ENCODE measurements at places on chromosomes 16 and 17. TPM values are rescaled to one million over a fixed set of nuclear protein-coding genes. Genes with fewer than 3 reads are reported as not detected.

- DNase-seq = no peak
Observed at GRCh38 chr17:74935585-74936469, at the start of gene OTOP3. OTOP3 (plus strand) TSS chr17:74935898; CDS start chr17:74935922, 24 bp downstream.

- DNase-seq = no peak
Observed at GRCh38 chr16:87390641-87391323, 1.4 kb upstream of the MAP1LC3B start.

- DNase-seq = peak; percentile 82
Observed at GRCh38 chr16:69057400-69058378, 47.8 kb upstream of the HAS3 start.

DNA sequence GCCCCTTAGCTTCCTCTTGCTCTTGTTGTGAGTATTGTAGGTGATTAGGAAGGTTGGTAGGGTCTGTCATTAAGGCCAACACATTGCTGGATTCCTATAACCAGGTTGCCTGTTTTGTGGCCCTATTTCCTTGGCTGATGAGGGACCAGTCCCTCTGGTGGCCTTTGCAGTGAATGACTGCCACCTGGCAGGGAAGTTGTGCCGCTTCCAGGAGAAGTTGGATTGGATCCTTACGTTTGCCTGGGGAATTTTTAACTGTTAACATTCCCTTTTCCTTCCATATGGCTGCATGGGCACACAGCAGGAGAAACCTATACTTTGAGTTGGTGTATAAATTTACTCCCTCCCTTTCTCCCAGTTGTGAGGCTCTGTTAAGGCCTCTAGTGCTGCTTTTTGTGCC, 32.4 kb downstream of the LCMT1 start:
- no peak for DNase-seq

- DNase-seq = no peak
Observed at GRCh38 chr17:17426184-17426583, 50.6 kb upstream of the MED9 start.

DNA sequence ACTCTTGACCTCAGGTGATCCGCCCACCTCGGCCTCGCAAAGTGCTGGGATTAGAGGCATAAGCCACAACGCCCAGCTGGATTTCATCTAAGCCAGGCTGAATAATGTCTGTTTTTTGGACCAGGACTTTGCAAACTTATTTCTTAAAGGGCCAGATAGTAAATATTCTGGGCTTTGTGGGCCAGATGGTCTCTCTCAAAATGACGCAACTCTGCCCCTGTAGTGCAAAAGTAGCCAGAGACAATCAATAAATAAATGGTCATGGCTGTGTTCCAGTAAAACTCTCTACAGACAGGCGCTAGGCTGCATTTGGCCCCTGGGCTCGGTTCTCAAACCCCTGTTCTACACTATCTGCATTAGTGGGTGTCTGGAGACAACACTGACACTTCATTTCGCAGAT, 121.9 kb upstream of the CDH13 start:
- DNase-seq = no peak

DNA sequence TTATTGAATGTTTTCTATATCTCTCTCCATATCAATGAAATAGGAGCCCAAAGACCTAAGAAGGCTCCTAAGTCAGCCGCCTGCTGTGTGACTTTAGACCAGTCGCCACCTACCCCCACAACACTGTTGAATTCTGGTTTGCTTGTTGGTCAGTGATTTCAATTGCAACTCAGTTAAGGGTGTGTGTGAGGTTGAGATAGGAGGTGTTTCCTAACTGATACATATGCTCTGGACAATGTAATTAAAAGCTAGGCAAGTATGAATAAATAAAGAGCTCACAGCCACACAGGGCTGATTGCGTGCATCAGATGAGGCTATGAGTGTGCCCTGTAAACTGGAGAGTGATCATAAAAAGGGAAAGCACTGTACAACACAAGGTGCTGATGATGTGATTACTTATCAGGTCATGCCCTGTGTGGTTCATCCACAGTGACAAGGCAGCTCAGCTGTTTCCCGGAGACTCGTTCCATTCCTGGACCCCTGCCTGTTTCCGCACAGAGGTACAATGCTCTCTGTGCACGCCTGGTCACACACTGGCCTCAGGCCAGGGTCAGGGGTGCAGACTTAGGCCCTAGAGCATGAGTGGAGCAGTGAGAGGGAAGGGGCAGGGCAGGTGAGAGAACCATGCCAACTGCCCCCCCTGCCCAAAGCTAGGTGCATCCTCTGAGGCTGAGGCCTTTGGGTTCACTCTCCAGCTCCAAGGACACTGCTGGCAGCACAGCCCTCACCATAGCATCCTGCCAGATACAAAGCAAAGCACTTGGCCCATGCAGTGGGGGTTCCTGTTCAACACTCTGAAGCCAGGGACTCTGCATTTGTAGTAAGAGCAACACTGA, 3.3 kb upstream of the KRT35 start:
- no peak for DNase-seq

Gene HOXB8
- polyA plus RNA-seq = not detected

Gene ZNF319
- 3.5 TPM for polyA plus RNA-seq

Gene SPATA22
- not detected for polyA plus RNA-seq

Gene BRIP1
- polyA plus RNA-seq = 3.0 TPM

DNA sequence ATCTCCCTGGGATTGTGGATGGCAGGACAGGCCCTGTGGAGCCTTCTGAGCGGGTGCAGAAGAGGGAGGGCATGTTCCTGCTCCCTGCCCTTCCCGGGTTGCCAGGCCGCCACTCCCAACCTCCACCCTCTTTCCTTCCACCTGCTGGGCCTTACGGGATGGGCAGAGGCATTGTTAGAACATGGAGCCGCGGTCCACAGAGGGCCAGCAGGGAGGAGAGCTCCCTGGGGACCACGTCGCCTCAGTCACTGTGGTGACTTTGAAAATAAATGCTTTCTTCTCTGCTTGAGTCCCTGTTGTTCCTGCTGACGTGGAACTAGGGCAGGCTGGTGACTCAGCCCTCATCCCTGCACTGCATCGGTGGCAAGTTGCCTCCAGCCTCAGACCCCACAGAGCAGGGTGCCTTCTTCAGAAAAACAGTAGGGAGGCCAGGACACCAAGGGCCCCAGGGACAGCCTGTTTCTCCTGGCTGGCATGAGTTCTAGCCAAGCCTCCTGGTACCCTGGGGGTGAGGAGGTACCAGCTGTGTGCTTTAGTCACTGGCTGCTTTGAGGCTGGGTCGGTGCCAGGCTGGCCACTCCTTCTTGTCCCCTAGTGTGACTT, 224.9 kb downstream of the SEC14L1 start:
- no peak for DNase-seq

GRCh38 chr16:78249056-78249455, 149.6 kb downstream of the WWOX start:
- no peak for DNase-seq

DNA sequence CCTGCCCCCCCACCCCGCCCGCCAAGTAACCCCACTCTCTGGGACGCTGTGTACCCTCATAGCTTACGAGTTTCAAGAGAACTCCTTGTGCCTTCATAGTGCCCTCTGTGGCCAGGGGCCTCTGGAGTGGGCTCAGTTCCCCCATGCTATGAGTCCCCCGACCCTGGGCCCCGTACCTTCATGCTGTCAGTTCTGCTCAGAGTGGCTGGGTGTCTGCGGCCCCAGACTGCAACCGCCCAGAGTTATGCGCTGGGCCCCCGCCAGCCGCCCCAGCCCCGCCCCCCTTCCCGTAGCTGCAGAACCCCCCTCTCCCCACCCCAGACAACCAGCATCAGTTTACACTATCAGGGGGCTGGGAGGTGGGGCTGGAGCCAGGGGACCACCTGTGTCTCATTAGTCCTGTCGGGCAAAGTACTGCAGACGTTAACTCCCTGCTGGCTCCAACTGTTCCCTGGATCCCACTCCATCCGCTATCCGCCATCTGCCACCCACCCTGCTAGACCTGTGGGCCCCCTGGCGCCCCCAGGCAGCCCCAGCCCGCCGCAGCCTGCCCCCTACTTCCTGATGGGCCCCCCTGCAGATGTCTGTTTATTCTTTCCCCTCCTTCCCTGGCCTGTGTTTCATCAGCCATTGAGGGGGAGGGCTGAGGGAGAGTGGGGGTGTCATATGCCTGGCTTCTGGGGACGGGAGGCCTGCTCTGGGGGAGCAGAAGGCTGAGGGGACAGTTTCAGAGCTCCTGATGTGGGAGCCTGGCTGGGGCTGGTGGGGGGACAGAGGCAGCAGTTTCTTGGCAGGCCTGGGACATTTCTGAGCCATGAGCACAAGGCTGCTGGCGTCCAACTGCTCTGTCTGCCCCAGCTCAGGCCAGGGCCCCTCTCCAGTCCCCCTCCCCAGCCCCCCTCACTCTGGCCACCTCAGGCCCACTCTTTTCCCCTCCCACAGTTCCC, at the start of gene MFAP4:
TSS of gene MFAP4 (minus strand) at position 217 of the 947 bp plus-strand sequence. CDS start at position 182, 35 bp downstream.
- no peak for DNase-seq

- no peak for DNase-seq
Observed at GRCh38 chr17:82583720-82584234, 64.2 kb downstream of the FOXK2 start.

Gene JMJD8
- 58.7 TPM for polyA plus RNA-seq

GRCh38 chr17:63275318-63275970, 170.7 kb downstream of the CYB561 start:
- DNase-seq = peak; percentile 96

DNA sequence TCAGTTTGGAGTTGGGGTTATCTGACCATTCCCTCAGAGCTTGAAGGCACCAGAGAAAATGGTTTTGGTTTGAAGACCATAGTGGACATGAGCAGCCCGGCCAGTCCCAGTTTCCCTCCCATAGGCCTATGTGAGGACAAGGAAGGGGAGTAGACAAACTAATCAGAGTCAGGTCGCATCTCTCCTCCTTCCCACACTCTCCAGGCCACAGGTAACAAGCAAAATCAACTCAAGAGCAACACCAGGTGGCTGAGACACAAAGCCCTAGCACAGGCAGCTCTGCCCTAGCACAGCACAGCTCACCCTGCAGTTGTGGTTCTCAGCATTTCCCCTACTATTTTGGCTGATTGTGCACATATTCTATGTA, 7.2 kb downstream of the SUPT4H1 start:
- DNase-seq = no peak

- DNase-seq = no peak
Observed at GRCh38 chr17:42017866-42018200, 594 bp upstream of the DNAJC7 start.

DNA sequence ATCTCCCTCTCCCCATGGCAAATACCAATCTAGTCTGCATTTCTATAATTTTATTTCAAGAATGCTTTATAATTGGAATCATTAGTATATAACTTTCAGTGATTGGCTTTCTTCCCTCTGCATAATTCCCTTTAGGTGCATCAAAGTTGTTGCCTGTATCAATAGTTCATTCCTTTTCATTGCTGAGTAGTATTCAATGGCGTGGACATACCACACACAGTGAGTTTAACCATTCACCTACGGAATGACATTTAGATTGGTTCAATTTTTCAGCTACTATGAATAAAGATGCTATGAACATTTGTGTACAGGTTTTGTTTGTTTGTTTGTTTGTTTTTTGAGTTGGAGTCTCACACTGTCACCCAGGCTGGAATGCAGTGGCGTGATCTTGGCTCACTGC, 9.7 kb downstream of the OTOA start:
- no peak for DNase-seq

GRCh38 chr17:17781591-17782496, 54.9 kb downstream of the SREBF1 start:
- peak; percentile 34 for DNase-seq

All from foreskin keratinocyte (primary cell).